Astrocyte (in vitro differentiated cells and primary cell): ENCODE measurements at places on chromosomes 6 and 20.

DNA sequence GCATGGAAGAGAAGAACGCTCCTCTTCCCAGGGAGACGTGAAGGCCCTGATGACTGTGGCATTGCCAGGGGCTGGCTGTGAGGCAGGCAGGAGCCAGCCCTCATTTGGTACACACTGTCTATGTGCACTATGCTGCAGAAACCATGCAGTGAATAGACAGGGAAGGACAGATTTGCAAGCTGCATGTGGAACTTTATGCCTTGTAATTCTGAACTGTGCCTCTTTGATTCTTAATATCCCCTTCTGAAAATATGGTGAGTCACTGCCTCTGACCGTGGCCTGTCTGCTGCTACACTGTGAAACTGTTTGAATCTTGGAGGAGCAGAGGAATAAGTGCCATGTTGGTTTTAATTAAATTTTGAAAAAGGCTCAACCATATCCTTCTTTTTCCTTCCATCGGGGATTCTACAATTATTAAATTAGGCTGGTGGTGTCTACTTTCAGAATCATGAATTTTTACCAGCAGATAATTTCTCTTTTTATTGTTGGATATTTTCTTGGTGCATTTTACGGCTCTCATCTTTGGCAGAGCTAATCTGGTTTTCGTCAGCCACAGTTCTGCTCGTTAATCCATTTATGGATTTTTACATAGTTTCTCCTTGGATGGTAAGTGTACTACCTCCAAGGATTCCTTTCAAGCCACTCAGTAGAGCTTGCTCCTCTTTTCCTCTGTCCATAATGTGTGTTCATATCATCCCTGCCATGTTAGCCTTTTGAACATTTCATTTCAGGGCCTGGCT, 301.0 kb upstream of the SLC35B3 start:
- DNase-seq: no peak

- DNase-seq: no peak
Measured at GRCh38 chr20:57259121-57259937, 7.1 kb downstream of the BMP7 start.

- DNase-seq: no peak
Measured at GRCh38 chr6:107116328-107116892, 1.1 kb upstream of the BEND3 start.

- DNase-seq: no peak
Measured at GRCh38 chr6:52538252-52538900, 38.5 kb downstream of the TRAM2 start.

- no peak for DNase-seq
Measured at GRCh38 chr6:113406048-113406695, 451.0 kb upstream of the MARCKS start.
